ENCODE measurements at places on chromosomes 4 and X. TPM values are rescaled to one million over a fixed set of nuclear protein-coding genes. Genes with fewer than 3 reads are reported as not detected.

DNA sequence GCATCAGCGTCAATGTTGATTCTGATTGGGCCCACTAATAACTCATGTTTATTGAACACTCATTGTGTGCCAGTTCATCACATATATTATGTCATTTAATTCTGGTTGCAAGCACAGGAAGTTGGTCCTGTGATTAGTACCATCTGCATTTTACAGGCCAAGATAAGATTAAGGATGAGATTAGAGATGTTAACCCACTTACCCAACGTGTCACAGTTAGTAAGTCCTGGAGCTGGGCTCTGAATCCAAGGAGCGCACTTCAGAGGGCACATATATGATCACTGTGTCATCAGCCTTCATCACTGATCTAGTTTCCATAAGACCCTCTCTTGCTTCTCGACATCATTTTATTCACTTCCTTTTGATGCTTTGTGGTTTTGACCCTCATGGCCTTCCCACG is 205.3 kb upstream of the ANXA3 start:
- DNase-seq, result no peak
- no peaks in the 10 kb centered on the region for H3K36me3 ChIP-seq
- H3K4me1 ChIP-seq, result no peaks in the 10 kb centered on the region
- no peak overlapping the region for H3K4me3 ChIP-seq
- H3K27ac ChIP-seq, result no peak overlapping the region
- H3K27me3 ChIP-seq, result peaks cover 3% of the 10 kb centered on the region

GRCh38 chrX:82666355-82666754 is 841.7 kb upstream of the POU3F4 start:
- no peak overlapping the region for H3K4me3 ChIP-seq
- no peaks in the 10 kb centered on the region for H3K4me1 ChIP-seq
- DNase-seq, result no peak
- H3K27ac ChIP-seq, result no peak overlapping the region
- no peaks in the 10 kb centered on the region for H3K27me3 ChIP-seq

DNA sequence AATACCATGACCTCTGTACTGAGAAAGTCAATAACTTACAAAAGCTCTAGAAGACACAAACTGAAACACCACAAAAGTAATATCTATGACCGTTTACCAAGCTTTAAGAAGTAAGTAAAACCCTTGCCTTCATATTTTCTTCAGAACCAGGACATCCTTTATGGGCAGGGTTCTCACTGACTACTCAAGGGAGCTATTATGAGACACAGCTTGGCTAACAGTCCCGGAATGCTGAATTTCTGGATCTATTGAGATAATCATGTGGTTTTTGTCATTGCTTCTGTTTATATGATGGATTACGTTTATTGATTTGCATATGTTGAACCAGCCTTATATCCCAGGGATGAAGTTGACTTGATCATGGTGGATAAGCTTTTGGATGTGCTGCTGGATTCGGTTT is 19.9 kb upstream of the CDS1 start:
- no peak for DNase-seq
- H3K27ac ChIP-seq, result no peak overlapping the region
- no peaks in the 10 kb centered on the region for H3K36me3 ChIP-seq
- peaks cover 6% of the 10 kb centered on the region for H3K4me1 ChIP-seq
- peaks cover 8% of the 10 kb centered on the region for H3K27me3 ChIP-seq

GRCh38 chrX:136496186-136496763 is 1.1 kb upstream of the HTATSF1 start:
- peak overlapping the region; percentile 94 for H3K4me3 ChIP-seq
- H3K27ac ChIP-seq, result peak overlapping the region; percentile 91
- H3K27me3 ChIP-seq, result peaks cover 3% of the 10 kb centered on the region
- no peaks in the 10 kb centered on the region for H3K36me3 ChIP-seq
- H3K4me1 ChIP-seq, result peaks cover 11% of the 10 kb centered on the region
- DNase-seq, result no peak

DNA sequence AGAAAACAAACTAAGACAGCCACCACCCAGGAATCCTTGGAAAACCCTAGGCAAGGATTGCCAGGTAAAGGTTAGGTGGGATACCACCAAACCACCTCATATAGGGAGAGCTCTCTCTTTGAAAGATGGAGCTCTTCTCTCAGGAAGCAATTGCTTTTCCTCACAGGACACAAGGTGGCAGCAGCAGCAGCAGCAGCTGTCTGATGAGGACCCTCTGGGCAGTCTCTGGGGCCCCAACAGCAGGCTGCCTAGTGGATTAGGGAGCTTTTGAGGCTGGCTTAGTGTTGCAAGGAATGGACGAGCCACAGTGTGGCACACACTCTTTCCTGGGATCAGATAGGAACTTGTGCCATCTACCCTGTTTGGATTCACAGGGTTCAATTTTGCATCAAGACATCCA is 41.4 kb upstream of the CHRDL1 start:
- H3K4me3 ChIP-seq, result no peak overlapping the region
- no peaks in the 10 kb centered on the region for H3K36me3 ChIP-seq
- no peak overlapping the region for H3K27ac ChIP-seq
- peaks cover 13% of the 10 kb centered on the region for H3K4me1 ChIP-seq
- no peak for DNase-seq

- H3K27ac ChIP-seq, result no peak overlapping the region
- no peaks in the 10 kb centered on the region for H3K36me3 ChIP-seq
- no peak for DNase-seq
- no peak overlapping the region for H3K4me3 ChIP-seq
- no peaks in the 10 kb centered on the region for H3K4me1 ChIP-seq
These were observed 51.9 kb downstream of the CPZ start for GRCh38 chr4:8644461-8644891.

DNA sequence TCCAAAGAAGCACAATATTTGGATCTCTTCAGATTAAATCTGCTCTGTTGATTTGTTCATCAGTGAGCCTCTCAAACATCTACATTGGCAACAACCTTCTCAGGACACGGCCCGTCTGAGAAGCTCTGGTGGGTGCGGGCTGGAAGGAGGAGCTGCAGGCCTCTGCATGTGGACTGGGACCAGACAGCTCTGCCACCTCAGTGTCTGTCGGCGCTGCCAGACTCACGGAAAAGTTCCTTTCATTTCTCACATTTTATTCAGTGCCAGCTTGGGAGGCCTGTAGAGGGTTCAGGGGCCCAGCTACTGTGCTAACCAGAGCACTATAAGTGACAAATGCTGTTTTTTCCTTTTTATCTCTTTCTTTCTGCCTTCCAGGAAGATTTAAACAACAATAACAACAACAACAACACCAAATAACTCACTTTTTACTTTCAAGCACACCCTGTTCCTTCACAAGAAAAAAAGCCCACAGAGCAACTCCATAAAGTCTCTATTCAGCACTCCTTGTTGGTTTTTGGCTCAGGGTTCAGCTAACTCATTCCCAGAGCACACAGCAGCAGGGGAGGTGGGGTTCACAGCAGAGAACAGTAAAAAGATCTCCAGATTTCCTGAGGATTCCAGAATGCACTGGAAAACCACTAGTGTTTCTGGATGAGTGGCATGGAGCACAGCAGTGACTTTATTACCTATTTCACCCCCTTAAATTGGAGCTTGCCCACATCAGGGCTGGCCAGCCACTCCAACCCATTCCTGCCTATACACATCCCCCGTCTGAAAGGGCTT is 23.2 kb upstream of the HOPX start:
- no peaks in the 10 kb centered on the region for H3K36me3 ChIP-seq
- peaks cover 7% of the 10 kb centered on the region for H3K27me3 ChIP-seq
- no peak for DNase-seq
- H3K27ac ChIP-seq, result no peak overlapping the region
- H3K4me1 ChIP-seq, result peaks cover 15% of the 10 kb centered on the region

- no peaks in the 10 kb centered on the region for H3K27me3 ChIP-seq
- H3K4me1 ChIP-seq, result no peaks in the 10 kb centered on the region
- H3K4me3 ChIP-seq, result no peak overlapping the region
These were observed 18.3 kb downstream of the CD99L2 start for GRCh38 chrX:150879855-150880807.

DNA sequence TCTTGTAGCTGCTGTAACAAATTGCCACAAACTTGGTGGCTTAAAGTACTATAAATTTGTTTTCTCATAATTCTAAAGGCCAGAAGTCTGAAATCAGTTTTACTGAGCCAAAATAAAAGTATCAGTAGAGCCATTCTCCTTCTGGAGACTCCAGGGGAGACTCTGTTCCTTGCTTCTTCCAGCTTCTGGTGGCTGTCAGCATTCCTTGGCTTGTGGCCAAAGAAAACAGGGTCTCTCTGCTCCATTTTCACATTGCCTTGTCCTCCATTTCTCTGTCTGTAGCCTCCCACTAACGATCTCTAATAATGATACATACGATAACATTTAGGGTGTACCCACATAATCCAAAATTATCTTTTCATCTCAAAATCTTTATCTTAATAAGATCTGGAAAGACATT is 200.4 kb downstream of the MAB21L2 start:
- DNase-seq, result no peak
- no peak overlapping the region for H3K27ac ChIP-seq

DNA sequence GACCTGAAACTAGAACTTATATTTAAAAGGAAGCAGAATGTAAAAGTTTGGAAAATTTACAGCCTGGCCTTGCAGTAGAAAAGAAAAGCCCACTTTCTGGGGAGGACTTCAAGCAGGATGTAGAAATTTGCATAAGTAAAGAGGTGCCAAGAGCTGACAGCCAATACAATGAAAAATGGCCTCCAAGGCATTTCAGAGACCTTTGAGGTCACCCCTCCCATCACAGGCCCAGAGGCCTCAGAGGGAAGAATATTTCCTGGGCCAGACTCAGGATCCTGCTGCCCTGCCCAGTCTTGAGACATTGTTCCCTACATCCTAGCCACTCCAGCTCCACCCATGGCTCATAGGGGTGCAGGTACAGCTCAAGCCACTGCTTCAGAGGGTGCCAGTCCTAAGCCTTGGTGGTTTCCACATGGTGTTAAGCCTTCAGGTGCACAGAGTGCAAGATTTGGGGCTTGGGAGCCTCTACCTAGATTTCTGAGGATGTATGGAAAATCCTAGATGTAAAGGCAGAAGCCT is 518.9 kb upstream of the INTU start:
- no peak for DNase-seq
- no peaks in the 10 kb centered on the region for H3K36me3 ChIP-seq
- H3K4me1 ChIP-seq, result no peaks in the 10 kb centered on the region
- H3K27ac ChIP-seq, result no peak overlapping the region
- H3K27me3 ChIP-seq, result no peaks in the 10 kb centered on the region

The MAP9 gene
- 12.6 TPM for total RNA-seq

The MND1 gene
- 7.6 TPM for total RNA-seq

The UGT2B15 gene
- not detected for total RNA-seq

The TMEM271 gene
- total RNA-seq, result not detected

The ARL9 gene
- total RNA-seq, result 0.15 TPM

The FATE1 gene
- total RNA-seq, result not detected

The DGKK gene
- total RNA-seq, result not detected

The TRIM61 gene
- total RNA-seq, result not detected

The HS6ST2 gene
- not detected for total RNA-seq

The IRAK1 gene
- total RNA-seq, result 118 TPM

All from HFFc6 (cell line).